ENCODE measurements at places on chromosomes 6 and 20.

- no peak for DNase-seq
Measured at GRCh38 chr6:161001421-161001820, 9.9 kb downstream of the MAP3K4 start.

DNA sequence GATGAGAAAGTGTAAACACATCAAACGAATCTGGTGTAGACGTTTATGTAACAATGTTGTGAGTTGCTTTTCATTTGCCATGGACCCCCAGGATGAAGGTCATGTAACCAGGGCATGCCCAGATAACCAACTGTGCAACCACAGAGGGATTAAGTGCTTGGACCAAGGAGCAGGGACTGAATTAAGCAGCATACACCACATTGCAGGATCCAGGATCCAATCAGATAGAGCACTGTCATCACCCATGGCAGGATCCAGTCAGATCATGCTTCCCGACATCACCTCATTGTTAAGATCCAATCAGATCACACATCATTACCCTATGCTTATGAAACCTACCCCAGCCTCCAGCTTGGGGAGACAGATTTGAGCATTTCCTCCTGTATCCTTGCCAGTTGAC lies 74.3 kb upstream of the RCAN2 start:
- no peak for DNase-seq

GRCh38 chr6:158785036-158785435 lies 34.1 kb downstream of the EZR start:
- DNase-seq, result no peak

GRCh38 chr6:20246125-20246524 lies 33.9 kb upstream of the MBOAT1 start:
- no peak for DNase-seq

GRCh38 chr6:38604700-38605099 lies 35.0 kb downstream of the BTBD9 start:
- peak; percentile 15 for DNase-seq

- no peak for DNase-seq
Measured at GRCh38 chr6:91442342-91442741, 855.5 kb upstream of the MAP3K7 start.

- DNase-seq, result no peak
Measured at GRCh38 chr6:135183532-135184440, 2.7 kb downstream of the MYB start.

DNA sequence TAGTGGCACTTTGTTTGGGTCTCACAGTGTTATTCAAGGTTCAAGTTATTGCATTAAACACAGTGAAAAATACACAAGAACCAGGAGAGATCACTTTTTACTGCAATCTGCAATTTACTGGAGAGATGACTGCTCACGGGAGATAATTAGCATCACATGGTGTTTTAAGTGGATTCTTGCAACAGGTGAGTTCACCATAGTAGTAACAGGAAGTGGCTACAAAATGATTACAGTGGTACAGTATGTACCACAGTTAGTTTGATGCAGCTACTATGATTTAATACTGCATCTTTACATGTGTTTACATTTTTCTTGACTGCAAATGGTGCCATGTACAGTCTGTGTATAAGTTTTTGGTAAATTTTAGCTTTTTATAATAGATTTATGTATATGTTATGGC lies 96.5 kb upstream of the SCP2D1 start:
- DNase-seq, result no peak

GRCh38 chr6:168208854-168209253 lies 110.7 kb downstream of the DACT2 start:
- DNase-seq, result no peak

- DNase-seq, result no peak
Measured at GRCh38 chr20:40750541-40751035, 61.6 kb upstream of the MAFB start.

- peak; percentile 6 for DNase-seq
Measured at GRCh38 chr6:72219536-72219935, 333.2 kb downstream of the RIMS1 start.

- DNase-seq, result no peak
Measured at GRCh38 chr20:35603695-35604448, 11.8 kb upstream of the SPAG4 start.

DNA sequence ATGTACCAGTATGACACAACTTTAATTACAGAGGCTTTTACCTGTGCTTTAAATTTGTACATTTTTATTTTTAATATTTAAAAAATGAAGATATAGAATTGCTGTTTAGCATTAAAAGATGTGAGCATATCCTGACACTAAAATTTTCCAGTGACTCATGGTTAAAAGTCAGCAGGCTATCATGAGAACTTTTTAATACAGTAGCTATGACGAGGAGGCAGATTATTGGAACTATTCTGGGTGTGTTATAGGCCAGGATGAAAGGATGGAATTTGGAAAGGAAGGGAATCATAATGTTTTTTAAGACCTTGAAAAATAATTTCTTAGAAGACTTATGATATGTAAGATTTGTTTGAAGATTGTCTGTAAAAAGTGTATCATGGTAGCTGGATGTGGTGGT lies 91.0 kb downstream of the GFRA4 start:
- DNase-seq, result no peak

DNA sequence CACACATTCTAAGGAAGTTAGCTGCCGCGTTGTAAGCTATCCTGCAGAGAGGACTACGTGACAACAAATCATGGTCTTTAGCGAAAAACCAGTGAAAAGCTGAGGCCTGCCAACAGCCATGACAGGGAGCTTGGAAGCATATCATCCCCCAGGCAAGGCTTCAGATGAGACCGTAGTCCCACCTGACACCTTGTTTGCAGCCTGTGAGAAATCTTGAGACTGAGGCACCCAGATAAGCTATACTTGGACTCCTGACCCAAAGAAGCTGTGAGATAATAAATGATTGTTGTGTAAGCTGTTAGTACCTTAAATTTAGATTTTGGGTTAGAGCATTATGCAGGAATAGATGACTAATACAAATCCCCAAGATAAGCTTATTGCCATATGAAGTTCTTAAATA lies 45.4 kb upstream of the SENP6 start:
- no peak for DNase-seq

DNA sequence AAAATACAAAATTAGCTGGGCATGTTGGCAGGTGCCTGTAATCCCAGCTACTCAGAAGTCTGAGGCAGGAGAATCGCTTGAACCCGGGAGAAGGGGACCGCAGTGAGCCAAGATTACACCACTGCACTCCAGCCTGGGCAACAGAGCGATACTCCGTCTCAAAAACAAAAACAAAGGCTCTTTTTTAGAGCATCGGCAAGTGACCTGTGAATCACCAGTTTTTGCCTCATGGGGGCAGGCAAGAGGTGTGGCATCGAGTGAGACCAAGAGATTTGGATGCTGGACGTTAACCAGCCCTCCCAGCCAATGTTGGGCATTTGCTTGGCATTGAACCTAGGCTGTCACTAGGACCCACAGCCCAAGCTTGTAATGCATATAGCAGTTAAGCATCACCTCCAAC lies 14.6 kb upstream of the CDK5RAP1 start:
- peak; percentile 47 for DNase-seq

GRCh38 chr6:114419175-114419574 lies 76.4 kb upstream of the HS3ST5 start:
- no peak for DNase-seq

DNA sequence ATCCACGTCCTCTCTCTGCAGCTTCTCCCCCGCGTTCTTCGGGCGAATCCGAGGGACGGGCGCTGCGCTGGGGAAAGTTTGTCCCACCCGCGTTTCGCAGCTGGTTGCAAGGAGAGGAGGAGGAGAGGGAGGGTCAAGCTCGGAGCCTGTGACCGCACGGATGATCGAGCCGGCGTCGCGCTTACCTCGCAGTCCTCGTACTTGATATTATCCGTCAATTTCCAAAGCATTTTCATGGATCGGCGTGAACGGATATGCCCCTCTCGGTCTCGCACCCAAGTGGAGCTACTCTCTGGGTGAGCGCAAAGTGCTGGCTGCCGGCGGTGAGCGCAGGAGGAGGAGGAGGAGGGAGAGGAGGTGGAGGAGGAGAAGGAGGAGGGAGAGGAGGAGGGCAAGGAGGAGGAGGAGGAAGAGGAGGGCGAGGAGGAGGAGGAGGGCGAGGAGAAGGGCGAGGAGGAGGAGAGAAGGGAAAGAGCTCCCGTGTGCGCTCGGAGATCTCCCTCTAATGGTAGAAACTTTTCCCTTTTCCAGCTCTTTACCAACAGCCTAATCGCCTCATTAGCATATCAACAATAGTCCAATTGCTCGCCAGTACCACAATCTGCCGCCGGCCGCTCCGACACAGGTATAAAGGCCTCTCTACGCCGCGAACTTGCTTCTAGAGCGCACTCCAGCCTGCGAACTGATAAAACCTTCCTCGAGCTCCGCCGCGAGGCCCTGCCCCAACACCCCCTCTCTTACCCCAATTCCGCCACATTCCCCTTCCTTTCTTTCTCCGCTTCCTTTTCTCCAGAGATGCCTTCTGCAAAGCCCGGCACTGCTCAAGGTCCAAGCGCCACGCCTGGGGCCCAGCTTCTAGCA lies at the start of gene TFAP2A:
Gene TFAP2A, minus strand, starts transcription at position 319 of the 861 bp plus-strand sequence. Its CDS starts 83 bp downstream, at position 236.
- peak; percentile 57 for DNase-seq

GRCh38 chr6:88263591-88263990 lies 97.4 kb upstream of the CNR1 start:
- DNase-seq, result no peak

GRCh38 chr20:62929051-62929538 lies 2.8 kb upstream of the DIDO1 start:
- peak; percentile 50 for DNase-seq

- no peak for DNase-seq
Measured at GRCh38 chr20:37114012-37114411, 18.2 kb upstream of the RBL1 start.

GRCh38 chr6:946546-946945 lies 253.6 kb upstream of the EXOC2 start:
- DNase-seq, result peak; percentile 61

GRCh38 chr6:127866766-127867165 lies 34.1 kb downstream of the THEMIS start:
- DNase-seq, result no peak

DNA sequence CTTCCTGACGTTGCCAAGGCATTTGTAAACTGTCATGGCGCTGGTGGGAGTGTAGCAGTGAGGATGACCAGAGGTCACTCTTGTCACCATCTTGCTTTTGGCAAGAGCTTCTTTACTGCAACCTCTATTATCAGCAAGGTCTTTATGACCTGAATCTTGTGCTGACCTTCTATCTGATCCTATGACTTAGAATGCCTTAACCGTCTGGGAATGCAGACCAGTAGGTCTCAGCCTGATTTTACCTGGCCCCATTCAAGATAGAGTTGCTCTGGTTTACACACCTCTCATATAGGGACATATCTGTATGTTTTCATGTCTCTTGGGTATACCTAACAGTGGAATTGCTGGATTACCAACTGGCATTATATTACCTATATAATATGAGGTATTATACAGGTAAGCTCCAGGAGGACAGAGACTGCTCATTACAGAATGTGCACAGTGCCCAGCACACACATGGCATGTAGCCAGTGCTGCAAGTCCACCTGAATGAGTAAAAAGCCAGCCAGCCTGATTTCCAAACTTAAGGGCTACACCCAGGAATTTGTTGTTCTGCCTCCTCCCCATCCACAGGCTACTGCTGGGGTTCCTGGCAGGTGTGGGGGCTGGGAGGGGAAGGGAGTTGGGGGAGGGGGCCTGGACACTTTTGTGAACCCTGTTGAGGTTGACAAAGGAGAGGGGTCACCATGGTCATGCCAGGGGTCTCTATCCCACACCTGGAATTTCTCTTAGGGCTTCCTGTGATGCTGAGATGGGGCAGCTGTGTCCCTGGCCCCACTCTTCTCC lies 35.2 kb upstream of the BLCAP start:
- no peak for DNase-seq

DNA sequence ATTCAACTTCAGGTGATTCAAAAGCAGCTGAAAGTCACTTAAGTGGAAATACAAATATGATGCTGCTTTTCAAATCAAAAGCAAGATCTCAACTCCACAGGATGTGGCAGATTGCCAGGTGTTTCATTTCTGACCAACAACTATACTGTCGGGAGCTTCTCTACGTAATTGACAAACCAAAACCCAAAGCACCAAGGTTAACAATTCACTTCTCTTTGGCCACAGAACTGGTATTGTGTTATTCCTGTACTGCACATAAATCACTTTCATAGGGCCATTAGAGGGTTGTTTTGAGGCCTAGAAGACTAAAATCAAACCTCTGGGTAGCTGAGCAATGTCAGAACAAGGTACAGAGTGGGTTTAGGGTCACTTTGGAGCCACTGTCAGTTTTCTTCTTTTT lies 169.7 kb downstream of the HAO1 start:
- no peak for DNase-seq
